H9 (cell line): ENCODE measurements at places on chromosomes 11 and 22. TPM values are rescaled to one million over a fixed set of nuclear protein-coding genes. Genes with fewer than 3 reads are reported as not detected.

- DNase-seq = no peak
Observed at GRCh38 chr22:23386822-23387580, 193.1 kb downstream of the IGLL1 start.

DNA sequence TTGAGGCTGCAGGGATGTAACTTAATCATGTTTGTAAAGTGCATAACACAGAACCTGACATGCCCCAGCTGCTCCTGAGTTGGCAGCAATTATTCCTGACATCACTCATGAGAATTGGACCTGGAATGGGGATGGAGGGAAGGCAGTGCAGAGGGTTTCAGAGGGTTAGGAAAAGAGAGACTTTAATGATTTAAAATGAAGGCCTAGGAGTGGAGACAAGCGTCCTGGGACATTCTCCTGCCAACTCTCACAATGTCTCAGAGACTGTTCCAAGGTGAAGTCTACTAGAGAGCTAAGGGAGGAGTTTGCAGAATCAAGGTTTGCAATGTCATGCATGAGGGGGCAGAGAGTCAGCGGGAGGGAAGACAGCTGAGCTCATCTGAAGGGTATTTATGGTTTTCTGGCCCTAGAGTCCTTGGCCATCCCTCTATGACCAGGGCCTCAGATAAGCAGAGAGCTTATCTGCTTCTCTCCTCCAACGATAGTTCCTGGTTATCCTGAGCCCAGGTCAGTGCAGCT lies 36.9 kb downstream of the GGTLC2 start:
- no peak for DNase-seq

DNA sequence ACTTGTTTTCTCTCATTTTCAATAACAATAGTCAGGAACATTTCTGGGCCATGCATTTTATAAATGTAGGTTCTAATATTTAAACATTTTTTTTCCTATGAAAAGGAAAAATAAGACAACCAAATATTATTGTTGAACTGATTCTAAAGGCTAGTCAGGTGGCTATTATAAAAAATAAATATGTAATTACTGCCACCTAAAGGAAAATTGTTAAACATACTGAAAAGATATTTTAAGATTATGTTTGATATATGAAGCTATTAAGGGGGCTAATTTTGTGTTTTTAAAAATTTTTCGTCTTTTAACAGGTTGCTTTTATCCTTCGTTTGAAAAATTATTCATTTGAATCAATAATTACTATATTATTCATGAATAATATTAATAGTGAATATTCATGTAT lies 62.2 kb upstream of the FDX1 start:
- DNase-seq = no peak

Gene CCDC34
- total RNA-seq = 24.5 and 25.2 TPM in 2 replicates

GRCh38 chr11:86702220-86702983 lies 30.0 kb upstream of the ME3 start:
- no peak for DNase-seq

Gene ADORA2A
- total RNA-seq = 3.5 and 3.9 TPM in 2 replicates

Gene PYGM
- 3.6 TPM in 2 replicates for total RNA-seq

Gene TTLL1
- 4.1 TPM in 2 replicates for total RNA-seq

DNA sequence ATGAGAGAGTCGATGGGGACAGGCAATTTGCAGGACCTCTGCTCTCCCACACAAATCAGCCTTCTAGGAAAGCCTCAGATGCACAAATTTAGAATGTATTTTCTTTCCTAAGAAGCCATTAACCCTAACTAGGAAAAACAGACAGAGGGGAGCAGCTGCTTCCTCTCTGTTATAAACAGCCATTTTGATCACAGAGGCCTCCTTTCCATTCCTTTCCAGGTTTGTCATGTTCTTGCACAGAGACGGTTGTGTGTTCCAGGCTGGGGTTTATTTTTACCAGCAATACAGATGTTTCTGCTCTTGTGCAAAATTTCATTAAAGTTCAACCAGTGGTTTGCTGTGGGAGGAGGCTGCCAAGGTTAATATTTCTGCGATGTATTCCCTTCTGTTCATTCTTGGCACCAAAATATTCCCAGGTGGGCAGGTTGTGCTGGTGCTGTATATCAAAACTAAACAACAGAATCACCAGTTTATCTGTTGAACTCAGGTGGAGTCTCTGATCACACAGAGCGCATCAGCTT lies 90.2 kb downstream of the NAV2 start:
- no peak for DNase-seq
